ENCODE measurements at places on chromosomes 2 and 18. TPM values are rescaled to one million over a fixed set of nuclear protein-coding genes. Genes with fewer than 3 reads are reported as not detected.
A peak's percentile ranks its signal among the peaks of the same experiment; 100 is the strongest.

GRCh38 chr2:121804340-121804739 is 48.9 kb downstream of the TSN start:
- no peaks in the 10 kb centered on the region for H3K27me3 ChIP-seq
- no peak overlapping the region for H3K4me3 ChIP-seq
- no peak overlapping the region for H3K27ac ChIP-seq

- H3K4me3 ChIP-seq = no peak overlapping the region
- H3K27me3 ChIP-seq = no peaks in the 10 kb centered on the region
- H3K36me3 ChIP-seq = no peaks in the 10 kb centered on the region
- peak overlapping the region; percentile 74 for H3K27ac ChIP-seq
- peaks cover 46% of the 10 kb centered on the region for H3K4me1 ChIP-seq
Measured at GRCh38 chr18:31680831-31681568, 3.4 kb downstream of the B4GALT6 start.

DNA sequence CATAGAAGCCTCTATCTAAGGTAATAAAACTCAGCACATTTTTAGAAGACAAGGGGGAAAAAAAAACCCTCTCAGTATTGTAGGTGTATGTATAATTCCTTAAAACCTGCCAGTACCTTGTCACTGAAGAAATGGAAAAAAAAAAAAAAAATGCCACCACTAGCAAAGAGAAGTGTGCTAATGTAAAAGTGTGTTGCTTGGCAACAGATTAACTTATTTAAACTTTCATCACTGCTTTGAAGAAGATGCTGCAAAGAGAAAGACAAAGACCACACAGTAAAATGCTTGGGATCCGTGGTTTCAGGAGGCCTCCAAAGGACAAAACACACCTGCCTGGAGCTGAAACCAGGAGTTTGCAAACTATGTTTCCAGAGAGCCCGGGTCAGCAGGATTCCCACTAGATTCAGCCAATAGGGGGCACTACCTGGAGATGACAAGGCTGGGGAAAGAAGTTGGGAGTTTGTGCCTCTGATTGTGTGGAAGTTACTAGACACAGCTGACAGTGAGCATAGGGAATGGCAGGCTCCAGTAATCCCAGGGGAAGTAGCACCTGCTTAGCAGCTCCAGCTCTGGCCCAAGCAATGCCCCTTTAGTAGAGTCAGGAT is 169.1 kb upstream of the TRIB2 start:
- no peak for DNase-seq
- no peak overlapping the region for H3K4me3 ChIP-seq
- H3K36me3 ChIP-seq = no peaks in the 10 kb centered on the region
- no peaks in the 10 kb centered on the region for H3K27me3 ChIP-seq

DNA sequence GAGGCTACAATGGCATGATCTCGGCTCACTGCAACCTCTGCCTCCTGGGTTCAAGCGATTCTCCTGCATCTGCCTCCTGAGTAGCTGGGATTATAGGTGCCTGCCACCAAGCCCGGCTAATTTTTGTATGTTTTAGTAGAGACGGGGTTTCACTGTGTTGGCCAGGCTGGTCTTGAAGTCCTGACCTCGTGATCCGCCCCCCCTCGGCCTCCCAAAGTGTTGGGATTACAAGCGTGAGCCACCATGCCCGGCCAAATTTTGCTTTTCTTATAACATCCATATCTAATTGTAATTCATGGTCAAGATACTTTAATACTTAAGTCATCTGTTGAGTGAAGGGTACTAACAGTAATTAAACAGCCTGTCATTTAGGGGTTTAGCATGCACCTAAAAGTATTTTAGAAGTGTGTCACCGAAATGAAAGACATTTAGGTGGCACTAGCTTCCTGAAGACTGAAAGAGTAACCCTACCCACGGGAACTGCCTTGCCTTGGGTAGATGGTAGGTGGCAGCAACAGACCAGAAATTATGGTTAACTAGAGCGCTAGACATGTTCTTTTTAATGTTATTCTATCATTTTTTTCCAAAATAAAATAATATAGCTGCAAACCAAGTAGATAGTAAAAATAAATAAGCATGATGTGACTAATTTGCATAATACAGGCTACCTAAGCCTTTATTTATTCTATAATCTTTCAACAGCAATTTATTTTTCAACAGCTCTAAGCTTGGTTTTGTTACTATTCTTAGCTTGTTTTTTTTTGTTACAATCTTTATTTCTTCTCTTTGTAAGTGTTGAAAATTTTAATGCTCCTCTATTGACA is 8.6 kb upstream of the ACYP2 start:
- H3K4me1 ChIP-seq = peaks cover 6% of the 10 kb centered on the region
- no peaks in the 10 kb centered on the region for H3K36me3 ChIP-seq
- H3K27me3 ChIP-seq = no peaks in the 10 kb centered on the region
- no peak overlapping the region for H3K27ac ChIP-seq
- H3K4me3 ChIP-seq = no peak overlapping the region

- no peaks in the 10 kb centered on the region for H3K4me1 ChIP-seq
- H3K27me3 ChIP-seq = no peaks in the 10 kb centered on the region
- no peak overlapping the region for H3K4me3 ChIP-seq
- no peaks in the 10 kb centered on the region for H3K36me3 ChIP-seq
Measured at GRCh38 chr2:18219676-18220075, 340.8 kb downstream of the RDH14 start.

- no peak for DNase-seq
- H3K27ac ChIP-seq = no peak overlapping the region
- peaks cover 7% of the 10 kb centered on the region for H3K4me1 ChIP-seq
- no peaks in the 10 kb centered on the region for H3K27me3 ChIP-seq
- H3K4me3 ChIP-seq = no peak overlapping the region
- no peaks in the 10 kb centered on the region for H3K36me3 ChIP-seq
Measured at GRCh38 chr2:11023326-11024258, 111.9 kb downstream of the KCNF1 start.

DNA sequence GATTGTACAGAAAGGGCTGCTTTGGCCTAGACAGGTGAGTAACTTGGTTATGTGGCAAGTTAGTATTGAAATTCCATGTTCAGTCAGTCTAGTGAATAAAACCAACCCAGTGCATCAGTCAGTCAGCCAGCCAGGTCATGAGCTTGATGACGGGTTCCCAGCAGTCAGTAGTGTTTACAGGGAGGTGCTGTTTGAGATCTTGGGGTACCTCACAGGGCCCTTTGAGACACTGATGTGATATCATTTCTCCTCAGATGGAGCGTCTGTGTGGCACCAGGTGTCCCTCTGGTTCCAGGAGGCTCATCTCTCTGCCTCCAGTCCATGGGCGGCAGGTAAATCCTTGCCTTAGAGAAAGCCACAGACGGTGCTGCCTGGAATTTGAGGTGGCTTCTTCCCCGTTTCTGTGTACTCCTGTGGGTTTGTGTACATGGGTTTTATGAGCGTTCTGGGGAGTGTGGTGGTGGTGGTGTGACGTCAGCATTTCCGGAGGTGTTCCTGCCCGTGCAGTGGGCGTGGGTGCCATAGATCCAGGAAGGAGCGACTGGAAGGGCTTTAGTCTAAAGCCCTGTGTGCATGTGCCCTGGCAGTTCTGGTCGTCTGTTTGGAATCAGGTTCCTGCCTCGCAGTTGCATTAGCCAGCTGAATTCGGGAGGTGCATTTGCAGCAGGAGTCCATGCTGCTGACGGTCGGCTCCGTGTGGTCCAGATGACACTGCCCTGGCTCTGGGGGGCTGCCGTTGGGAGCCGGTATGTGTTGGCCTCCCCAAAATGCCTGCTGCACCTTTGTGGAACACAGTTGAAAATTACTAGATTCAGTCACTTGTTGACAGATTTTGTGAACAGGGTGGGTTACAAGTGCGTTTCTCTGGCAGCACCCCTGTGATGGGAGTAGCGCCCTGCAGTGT is 2.1 kb downstream of the CTDP1 start:
- H3K27me3 ChIP-seq = no peaks in the 10 kb centered on the region
- peaks cover 75% of the 10 kb centered on the region for H3K4me1 ChIP-seq

GRCh38 chr18:76937597-76937996 is 115.2 kb downstream of the ZNF236 start:
- no peak for DNase-seq
- no peaks in the 10 kb centered on the region for H3K4me1 ChIP-seq
- no peak overlapping the region for H3K27ac ChIP-seq
- peaks cover 80% of the 10 kb centered on the region for H3K36me3 ChIP-seq

DNA sequence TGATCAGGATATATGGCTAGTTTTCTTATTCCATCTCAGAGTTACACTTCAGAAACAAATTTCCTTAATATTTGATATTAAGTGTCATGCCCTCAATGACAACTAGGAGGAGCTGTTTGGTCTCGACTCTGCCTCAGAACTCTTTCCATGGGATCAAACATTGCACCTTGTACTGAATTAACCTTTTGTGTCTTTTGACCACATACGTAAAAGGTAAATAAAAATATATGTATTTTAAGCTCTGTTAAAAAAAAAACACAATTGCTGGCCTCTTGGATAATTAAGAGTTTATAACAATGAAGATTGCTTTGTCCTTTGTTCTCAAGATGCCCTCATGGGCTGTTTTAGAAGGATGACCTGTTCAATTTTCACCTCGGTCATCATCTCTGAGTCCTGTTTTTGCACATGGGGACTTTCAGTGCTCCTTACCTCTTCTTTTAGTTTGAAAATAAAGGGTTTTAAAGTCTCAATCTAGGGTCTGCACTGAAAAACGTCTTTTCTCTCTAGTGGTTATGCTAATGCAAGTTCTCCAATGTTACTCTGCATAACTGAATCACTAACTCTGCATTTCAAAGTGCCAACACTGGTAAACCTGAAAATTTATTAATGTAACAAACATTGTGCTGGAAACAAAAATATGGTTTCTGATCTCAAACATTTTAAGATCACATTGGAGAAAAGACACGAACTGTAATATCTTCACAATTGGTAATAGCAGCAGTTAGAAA is 18.8 kb upstream of the FN1 start:
- H3K4me3 ChIP-seq = no peak overlapping the region
- H3K27me3 ChIP-seq = no peaks in the 10 kb centered on the region
- H3K27ac ChIP-seq = no peak overlapping the region

- peaks cover 23% of the 10 kb centered on the region for H3K4me1 ChIP-seq
- no peak for DNase-seq
- H3K27ac ChIP-seq = no peak overlapping the region
- H3K4me3 ChIP-seq = no peak overlapping the region
- no peaks in the 10 kb centered on the region for H3K27me3 ChIP-seq
- no peaks in the 10 kb centered on the region for H3K36me3 ChIP-seq
Measured at GRCh38 chr2:112257575-112257974, 2.7 kb upstream of the ZC3H8 start.

DNA sequence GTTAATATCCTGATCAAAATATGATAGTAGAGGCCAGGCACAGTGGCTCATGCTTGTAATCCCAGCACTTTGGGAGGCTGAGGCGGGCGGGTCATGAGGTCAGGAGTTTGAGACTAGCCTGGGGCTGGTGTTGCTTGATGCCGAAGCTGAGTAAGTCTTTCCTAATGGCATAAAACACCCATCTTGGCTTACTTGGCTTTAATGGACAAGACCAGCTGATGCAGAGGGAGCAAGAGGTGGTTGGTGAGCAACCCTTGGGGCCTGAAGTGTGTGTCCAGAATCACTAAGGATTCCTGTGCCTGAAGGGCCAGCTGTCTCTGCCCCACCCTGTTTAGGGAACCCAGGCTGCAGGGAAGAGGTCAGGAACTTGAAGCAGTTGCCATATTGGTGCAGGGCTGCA is 217.2 kb downstream of the ARL4C start:
- H3K4me1 ChIP-seq = no peaks in the 10 kb centered on the region
- H3K4me3 ChIP-seq = no peak overlapping the region
- H3K36me3 ChIP-seq = no peaks in the 10 kb centered on the region
- no peak overlapping the region for H3K27ac ChIP-seq
- H3K27me3 ChIP-seq = no peaks in the 10 kb centered on the region
- no peak for DNase-seq

GRCh38 chr2:231297108-231297908 is 98.2 kb upstream of the B3GNT7 start:
- H3K27ac ChIP-seq = peak overlapping the region; percentile 39
- peak; percentile 81 for DNase-seq
- H3K4me1 ChIP-seq = peaks cover 21% of the 10 kb centered on the region
- peaks cover 37% of the 10 kb centered on the region for H3K36me3 ChIP-seq
- H3K27me3 ChIP-seq = no peaks in the 10 kb centered on the region

GRCh38 chr18:6370886-6371635 is 43.6 kb downstream of the L3MBTL4 start:
- H3K4me1 ChIP-seq = no peaks in the 10 kb centered on the region
- no peak overlapping the region for H3K4me3 ChIP-seq
- no peaks in the 10 kb centered on the region for H3K36me3 ChIP-seq
- no peaks in the 10 kb centered on the region for H3K27me3 ChIP-seq

DNA sequence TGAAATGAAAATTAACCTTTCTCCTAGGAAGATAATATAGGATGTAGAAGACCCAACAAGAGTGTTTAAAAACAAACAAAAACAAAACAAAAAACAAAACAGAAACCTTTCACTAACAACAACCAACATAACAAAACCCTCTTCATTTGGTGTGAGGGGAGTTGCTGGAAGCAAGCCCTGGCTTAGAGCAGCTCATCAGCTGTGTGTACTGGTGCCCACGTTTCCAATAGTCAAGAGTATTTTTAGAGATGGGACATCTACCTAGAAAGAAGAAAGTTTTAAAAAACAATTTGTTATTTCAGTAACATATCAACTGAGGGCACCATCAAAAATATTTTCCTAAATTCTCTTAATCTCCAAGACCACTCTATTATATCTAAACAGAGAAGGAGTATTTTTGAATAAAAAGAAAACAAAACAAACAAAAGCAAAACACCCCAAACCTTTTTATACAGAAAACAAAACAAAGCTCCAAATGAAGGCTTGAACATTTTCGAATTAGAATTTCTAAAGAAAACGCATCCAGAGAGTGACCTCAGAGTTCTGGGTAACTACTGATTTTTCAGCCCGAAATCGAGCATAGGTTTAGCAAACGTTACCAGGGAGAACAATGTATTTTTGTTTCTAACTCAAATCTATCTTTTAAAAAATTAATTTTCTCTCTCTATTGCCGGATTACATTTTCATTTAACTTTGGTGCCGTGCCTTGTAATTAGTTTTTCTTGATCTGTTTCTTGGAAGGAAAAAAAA is 134.6 kb downstream of the INSIG2 start:
- H3K27ac ChIP-seq = no peak overlapping the region
- H3K36me3 ChIP-seq = no peaks in the 10 kb centered on the region
- no peak overlapping the region for H3K4me3 ChIP-seq
- peaks cover 14% of the 10 kb centered on the region for H3K4me1 ChIP-seq

GRCh38 chr18:78643004-78643403 is 336.6 kb upstream of the SALL3 start:
- no peak overlapping the region for H3K4me3 ChIP-seq
- H3K36me3 ChIP-seq = no peaks in the 10 kb centered on the region
- peaks cover 11% of the 10 kb centered on the region for H3K4me1 ChIP-seq
- no peak for DNase-seq
- no peak overlapping the region for H3K27ac ChIP-seq

The COL3A1 gene
- total RNA-seq = 116 TPM

The COL4A3 gene
- total RNA-seq = under 0.01 TPM

The TFPI gene
- 7.5 TPM for total RNA-seq

The ANO7 gene
- 4.6 TPM for total RNA-seq

The CROCC2 gene
- 4.9 TPM for total RNA-seq

The DYSF gene
- total RNA-seq = 13.0 TPM

The CD28 gene
- not detected for total RNA-seq

The WNT6 gene
- 1.8 TPM for total RNA-seq

The CWC22 gene
- total RNA-seq = 24.0 TPM

The CNTNAP5 gene
- total RNA-seq = not detected
